ENCODE measurements at places on chromosomes 2 and 18. TPM values are rescaled to one million over a fixed set of nuclear protein-coding genes. Genes with fewer than 3 reads are reported as not detected.

CPLX4 gene
- not detected for total RNA-seq

ERMN gene
- 1.6 TPM for total RNA-seq

MYO5B gene
- total RNA-seq = 43.8 TPM

RGPD6 gene
- 19.5 TPM for total RNA-seq

LYG2 gene
- not detected for total RNA-seq

PCARE gene
- not detected for total RNA-seq

RNF25 gene
- total RNA-seq = 30.2 TPM

IL1F10 gene
- total RNA-seq = not detected

CGREF1 gene
- 3.7 TPM for total RNA-seq

EGR4 gene
- not detected for total RNA-seq

CNTNAP5 gene
- 0.50 TPM for total RNA-seq

COL3A1 gene
- total RNA-seq = 138 TPM

CCDC150 gene
- total RNA-seq = 2.3 TPM

CENPA gene
- 0.63 TPM for total RNA-seq

TMEFF2 gene
- total RNA-seq = not detected

RFTN2 gene
- 4.0 TPM for total RNA-seq

SGO2 gene
- 1.7 TPM for total RNA-seq

AGXT gene
- 0.09 TPM for total RNA-seq

LOXHD1 gene
- 0.25 TPM for total RNA-seq

STRN gene
- 42.7 TPM for total RNA-seq

RIT2 gene
- not detected for total RNA-seq

EEF1B2 gene
- total RNA-seq = 444 TPM

SPP2 gene
- total RNA-seq = not detected

IL36G gene
- total RNA-seq = not detected

HMSD gene
- total RNA-seq = 1.4 TPM

DAW1 gene
- 1.7 TPM for total RNA-seq

TMEM247 gene
- not detected for total RNA-seq

ITGA6 gene
- total RNA-seq = 89.1 TPM

CDKL4 gene
- total RNA-seq = 1.2 TPM

ANO7 gene
- 1.9 TPM for total RNA-seq

CCDC74B gene
- total RNA-seq = 4.5 TPM

ANKAR gene
- 12.4 TPM for total RNA-seq

UGT1A10 gene
- total RNA-seq = not detected

KLHL30 gene
- 5.7 TPM for total RNA-seq

HAAO gene
- 16.2 TPM for total RNA-seq

CHPF gene
- 59.5 TPM for total RNA-seq

NPC1 gene
- 50.2 TPM for total RNA-seq

B3GNT7 gene
- 9.3 TPM for total RNA-seq

CD302 gene
- total RNA-seq = 33.2 TPM

RUFY4 gene
- total RNA-seq = 0.69 TPM

TTC39C gene
- 17.4 TPM for total RNA-seq

CDH20 gene
- total RNA-seq = 0.16 TPM

CEBPZOS gene
- total RNA-seq = 38.3 TPM
